Activated CD4-positive, alpha-beta T cell treated with anti-CD3 and anti-CD28 coated beads for 24 hours (primary cell): ENCODE measurements at places on chromosomes 5 and 9.

DNA sequence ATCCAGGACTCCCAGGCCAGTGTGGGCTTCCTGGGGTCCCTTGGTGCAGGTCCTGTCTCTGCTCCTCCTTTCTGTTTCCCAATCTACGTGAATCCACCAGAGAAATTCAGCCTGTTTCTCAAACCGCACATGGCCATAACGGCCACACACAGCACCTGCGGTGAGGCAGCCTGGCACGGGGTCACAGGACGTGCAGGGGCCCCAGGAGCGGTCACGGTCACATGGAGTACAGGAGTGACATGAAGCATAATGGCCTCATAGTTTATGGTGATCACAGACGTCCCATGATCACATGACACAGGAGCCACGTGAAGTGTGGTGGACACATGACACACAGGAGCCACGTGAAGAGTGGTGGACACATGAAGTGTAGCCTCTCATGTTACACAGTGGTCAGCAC is 248.5 kb upstream of the IRX4 start:
- DNase-seq, result no peak

DNA sequence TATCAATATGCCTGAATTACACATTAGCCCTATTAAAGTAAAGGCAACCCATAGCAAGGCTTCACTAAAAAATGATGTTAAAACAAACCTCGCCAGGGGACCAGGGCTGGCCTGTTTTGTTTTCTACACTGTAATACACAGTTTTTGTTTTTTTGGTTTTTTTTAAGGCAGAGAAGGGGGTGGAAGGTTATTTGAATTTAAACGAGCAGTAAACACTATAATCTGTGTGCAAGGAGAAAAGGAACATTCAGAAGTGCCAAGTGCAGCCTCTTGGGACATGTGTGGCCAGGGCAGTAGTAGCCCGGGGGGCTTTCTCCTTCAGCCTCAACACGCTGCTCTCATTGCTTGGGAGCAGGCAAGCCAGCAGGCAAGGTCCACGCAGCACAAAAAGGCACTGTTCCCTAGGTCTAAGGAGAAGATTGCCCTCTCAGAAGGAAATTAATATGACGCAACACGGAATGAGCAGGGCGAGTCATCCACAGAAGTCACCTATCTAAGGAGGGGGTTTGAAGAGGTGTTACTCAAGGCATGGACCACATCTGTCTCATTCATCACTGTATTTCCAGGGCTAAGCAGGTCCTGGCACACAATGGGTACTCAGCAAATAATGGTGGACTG is 16.2 kb downstream of the SIL1 start:
- DNase-seq, result no peak

DNA sequence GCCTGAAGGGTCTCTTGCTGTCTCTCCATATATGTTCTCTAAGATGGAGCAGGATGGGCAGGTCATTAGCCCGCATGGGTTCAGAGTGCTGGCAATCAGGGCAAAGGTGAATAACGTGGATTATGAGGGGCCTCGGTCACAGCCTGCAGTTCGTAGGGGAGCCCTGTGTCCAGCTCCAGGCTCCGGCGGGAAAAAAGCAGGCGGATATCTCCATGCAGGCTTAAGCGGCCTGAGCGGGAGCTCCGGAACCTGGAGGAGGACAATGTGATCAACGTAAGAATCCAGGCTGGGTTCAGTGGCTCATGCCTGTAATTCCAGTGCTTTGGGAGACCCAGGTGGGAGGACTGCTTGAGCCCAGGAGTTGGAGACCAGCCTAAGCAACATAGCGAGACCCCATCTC is 2.2 kb upstream of the STOML2 start:
- no peak for DNase-seq

DNA sequence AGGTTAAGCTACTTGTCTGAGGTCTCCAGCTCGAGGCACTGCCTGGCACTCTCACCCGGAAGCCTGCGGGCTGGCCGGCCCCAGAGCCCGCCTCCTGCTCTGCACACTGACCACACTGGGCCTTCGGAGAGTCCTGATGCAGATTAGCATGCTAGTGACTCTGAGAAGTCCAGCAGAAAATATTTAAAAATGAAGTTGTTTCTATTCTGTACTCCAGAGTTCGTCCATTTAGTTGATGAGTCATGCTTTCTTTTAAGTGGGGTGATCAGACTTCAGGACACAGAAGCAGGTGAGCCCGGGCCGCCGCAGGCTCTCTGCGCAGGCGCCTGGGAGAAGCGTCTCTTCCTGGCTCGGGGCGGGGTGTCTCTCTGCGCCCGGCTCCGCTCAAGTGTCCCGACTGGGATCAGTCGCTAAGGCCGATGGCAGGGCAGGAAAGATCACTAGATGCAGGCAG is 32.5 kb downstream of the FAM240B start:
- DNase-seq, result no peak

GRCh38 chr5:3121813-3122212 is 370.3 kb upstream of the IRX2 start:
- DNase-seq, result no peak

- DNase-seq, result no peak
Observed at GRCh38 chr5:132219981-132220380, 7.7 kb downstream of the P4HA2 start.

- DNase-seq, result no peak
Observed at GRCh38 chr5:16561660-16562059, 55.1 kb downstream of the RETREG1 start.

DNA sequence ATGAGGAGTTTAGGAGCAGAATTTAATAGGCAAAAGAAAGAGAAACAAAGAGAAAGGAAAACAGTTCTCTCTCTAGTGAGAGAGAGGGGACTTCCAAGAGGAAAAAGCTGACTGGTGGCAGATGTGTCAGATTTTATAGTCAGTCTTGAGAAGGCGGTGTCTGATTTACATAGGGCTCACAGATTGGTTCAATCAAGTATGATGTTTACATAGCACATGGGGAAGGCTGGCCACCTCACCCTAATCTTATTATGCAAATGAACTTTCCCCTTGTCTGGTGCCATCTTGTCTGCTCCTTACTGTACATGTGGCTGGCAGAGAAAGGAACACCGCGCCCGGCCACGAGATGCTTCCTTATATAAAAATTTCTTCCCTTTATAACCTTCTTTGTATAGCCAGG is 24.7 kb downstream of the UNC13B start:
- no peak for DNase-seq

DNA sequence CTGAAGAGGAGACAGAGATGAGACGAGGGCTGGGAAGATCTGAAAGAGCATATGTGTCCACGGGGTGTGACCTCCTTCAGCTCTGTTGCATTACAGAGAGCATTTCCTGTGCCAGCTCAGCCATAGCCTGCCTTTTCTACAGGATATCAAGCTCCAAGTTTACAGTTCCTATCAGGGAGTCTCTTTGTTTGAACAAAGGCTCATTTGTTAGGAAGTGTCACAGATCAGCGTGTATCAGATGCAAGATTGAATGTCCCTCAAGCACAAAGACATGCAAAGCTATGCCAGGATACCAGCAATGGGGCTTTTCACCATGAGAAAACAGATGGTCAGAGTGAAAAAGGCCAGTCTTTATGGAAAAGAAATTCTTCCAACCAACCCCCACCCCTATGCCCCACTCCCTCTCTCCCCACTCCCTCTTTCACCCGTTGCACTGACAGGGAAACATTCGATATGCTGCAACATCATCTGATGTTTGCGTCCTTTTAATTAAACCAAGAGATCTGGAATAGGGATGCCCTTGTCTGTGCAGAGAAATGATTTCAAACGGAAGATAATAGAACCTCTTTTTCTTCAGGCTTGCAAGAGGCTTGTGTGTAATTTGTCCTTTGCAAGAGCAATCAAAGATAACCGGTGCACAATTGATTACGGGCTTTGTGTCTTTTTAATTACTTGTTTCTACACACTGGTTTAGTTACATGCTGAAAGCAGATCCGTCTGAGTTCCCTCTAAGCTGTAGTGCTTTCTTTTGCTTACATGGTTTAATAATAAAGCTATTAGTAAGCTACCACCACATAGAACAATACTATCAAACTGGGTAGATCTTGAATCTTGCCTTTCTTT is 263.1 kb upstream of the RGMB start:
- no peak for DNase-seq

DNA sequence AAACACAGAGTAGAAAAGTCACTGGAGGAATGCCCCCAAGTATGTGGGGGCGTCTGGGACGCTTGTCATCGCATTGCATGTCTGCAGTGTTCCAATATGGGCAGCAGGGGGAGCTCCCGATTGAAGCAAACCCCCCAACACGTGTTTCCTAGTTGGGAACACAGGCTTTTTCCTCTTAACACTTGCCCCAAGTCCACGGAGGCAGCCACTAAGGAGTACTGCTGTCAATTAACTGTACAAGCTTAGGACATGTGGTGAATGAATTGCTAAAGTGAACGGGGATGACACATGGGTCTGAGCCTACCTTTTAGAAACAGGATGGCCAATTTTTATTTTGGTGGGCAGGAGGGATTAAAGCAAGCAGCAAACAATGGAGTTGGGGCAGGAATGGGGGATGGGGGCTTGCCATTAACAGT is 2.2 kb downstream of the GABRB2 start:
- DNase-seq, result no peak

GRCh38 chr9:114307899-114308267 is 15.0 kb upstream of the ORM1 start:
- DNase-seq, result no peak

GRCh38 chr5:176619203-176619568 is 9.2 kb upstream of the GPRIN1 start:
- DNase-seq, result peak; percentile 76

DNA sequence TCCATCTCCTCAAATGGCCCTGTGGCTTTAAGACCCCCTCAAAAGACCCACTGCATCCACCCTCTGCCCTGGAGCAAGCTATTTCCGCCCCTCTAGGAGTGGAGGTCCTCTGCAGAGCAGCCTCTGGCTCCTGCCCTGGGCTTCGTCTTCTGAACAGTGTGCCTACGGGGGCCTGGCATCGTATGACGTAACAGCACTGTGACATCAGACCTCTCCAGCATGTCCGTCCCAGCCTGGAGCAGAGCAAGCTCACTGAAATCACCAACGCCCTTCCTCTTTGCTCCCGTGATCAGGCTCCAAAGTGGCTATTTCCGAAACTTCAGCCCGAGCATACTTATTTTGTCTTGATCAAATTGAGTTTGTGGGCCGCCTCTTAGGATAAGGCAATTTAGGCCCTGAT is 69.1 kb upstream of the PTCH1 start:
- DNase-seq, result no peak

- no peak for DNase-seq
Observed at GRCh38 chr5:67189079-67189354, 7.6 kb downstream of the CD180 start.

GRCh38 chr5:82095536-82095935 is 123.7 kb downstream of the ATG10 start:
- DNase-seq, result no peak

DNA sequence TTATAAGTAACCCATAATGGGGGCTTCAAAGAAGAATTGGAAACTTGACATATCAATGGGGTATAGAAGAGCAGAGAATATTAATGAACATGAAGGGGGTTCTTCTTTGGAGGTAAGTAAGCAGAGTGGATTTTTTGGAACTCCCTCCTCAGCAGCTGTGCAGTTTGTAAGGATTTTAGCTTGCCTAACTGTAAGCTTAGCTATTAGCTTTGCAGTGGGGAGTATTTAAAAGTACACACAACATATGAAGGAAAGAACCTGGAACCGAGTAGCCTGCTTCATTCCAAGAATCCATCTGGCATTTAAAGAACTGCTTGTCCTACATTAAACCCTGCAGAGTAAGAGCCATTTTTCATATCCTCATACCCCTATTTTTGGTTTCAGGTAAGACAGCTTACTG is 2.2 kb upstream of the PBX3 start:
- no peak for DNase-seq

- no peak for DNase-seq
Observed at GRCh38 chr5:125700380-125700861, 722.8 kb upstream of the GRAMD2B start.

- DNase-seq, result no peak
Observed at GRCh38 chr9:7770111-7770510, 29.5 kb downstream of the DMAC1 start.
